ENCODE measurements at places on chromosomes 4 and X.

- DNase-seq, result no peak
These were observed 80.2 kb downstream of the CRMP1 start for GRCh38 chr4:5812506-5813229.

DNA sequence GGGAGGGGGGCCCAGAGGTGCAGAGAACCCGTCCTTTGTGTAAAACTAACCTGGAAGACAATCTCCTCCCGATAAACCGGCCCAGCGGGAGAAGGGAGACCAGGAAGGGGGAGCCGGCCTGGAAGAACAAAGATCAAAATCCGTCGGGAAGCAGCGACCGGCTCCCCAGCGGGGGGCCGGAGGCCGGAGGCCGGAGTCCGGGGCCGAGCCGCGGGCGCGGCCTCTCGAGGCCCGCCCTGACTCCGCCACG lies 552 bp downstream of the ZDHHC9 start:
- no peak for DNase-seq

GRCh38 chrX:16089086-16089485 lies 34.3 kb upstream of the GRPR start:
- DNase-seq, result no peak

GRCh38 chrX:19728915-19729314 lies 158.5 kb downstream of the SH3KBP1 start:
- no peak for DNase-seq

DNA sequence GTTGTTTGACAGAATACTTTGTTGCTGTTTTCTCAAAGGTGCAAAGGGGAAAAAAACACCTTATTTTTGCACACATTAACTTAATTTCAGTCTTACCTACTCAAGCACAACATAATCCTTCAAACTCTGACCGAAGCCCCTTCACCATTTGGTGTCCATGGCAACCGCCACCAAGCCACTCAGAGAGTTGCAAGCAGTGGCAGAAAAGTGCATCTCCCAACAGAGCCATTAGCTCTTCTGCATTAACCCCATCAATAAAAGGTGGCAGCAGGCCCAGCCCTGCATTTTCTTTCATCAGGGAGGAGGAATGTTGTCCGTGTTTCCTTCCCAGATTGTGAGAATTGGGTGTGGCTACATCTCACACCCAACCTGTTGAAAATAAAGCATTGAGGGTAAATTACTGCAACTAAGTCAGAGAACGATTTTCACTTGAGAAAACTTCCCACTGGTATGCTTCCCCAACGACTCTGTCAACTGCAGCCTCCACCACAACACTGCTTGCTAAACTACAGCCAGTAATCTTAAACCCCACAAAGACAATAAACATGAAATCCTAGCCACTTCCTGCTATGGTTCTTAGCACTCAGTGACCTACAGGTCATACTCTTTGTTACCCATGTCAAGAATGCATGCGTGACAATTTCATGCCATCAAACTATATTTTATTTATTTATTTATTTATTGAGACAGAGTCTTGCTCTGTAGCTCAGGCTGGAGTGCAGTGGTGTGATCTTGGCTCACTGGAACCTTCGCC lies 154.0 kb downstream of the GRIA3 start:
- DNase-seq, result no peak

DNA sequence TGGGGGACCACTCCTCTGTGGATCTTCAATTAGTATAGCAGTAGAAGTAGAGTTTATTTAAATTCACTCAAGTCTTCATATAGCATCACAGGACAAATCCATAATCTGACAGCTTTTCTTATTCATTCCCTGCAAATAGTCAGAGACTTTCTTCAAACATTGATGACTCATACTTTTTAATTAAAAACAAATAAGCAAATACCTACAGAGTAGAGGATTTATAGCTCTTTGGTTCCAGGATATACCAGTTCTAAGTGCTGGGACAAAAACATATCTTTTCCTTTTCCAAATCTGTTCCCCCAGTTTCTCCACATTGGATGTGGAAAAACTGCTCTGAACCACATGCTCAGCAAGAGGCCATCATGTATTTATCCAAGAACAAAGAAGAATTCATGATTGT lies 24.1 kb downstream of the EMCN start:
- no peak for DNase-seq

GRCh38 chr4:168600796-168601583 lies 104.1 kb downstream of the PALLD start:
- no peak for DNase-seq

GRCh38 chrX:152733261-152733975 lies at the start of the genes CSAG1 and MAGEA12:
Gene CSAG1 (minus strand): TSS chrX:152733721. CDS start chrX:152732460, 1,261 bp downstream.
Gene MAGEA12 (plus strand): TSS chrX:152733757. CDS start chrX:152736162, 2,405 bp downstream.
- no peak for DNase-seq

Measured in stimulated activated CD8-positive, alpha-beta memory T cell treated with anti-CD3 and anti-CD28 coated beads, Interleukin-4, amount 100 ng/mL, for 1 hour (primary cell).